ENCODE measurements at places on chromosomes 7 and 10.

GRCh38 chr10:93710333-93710909 is 8.0 kb upstream of the FRA10AC1 start:
- DNase-seq: no peak

DNA sequence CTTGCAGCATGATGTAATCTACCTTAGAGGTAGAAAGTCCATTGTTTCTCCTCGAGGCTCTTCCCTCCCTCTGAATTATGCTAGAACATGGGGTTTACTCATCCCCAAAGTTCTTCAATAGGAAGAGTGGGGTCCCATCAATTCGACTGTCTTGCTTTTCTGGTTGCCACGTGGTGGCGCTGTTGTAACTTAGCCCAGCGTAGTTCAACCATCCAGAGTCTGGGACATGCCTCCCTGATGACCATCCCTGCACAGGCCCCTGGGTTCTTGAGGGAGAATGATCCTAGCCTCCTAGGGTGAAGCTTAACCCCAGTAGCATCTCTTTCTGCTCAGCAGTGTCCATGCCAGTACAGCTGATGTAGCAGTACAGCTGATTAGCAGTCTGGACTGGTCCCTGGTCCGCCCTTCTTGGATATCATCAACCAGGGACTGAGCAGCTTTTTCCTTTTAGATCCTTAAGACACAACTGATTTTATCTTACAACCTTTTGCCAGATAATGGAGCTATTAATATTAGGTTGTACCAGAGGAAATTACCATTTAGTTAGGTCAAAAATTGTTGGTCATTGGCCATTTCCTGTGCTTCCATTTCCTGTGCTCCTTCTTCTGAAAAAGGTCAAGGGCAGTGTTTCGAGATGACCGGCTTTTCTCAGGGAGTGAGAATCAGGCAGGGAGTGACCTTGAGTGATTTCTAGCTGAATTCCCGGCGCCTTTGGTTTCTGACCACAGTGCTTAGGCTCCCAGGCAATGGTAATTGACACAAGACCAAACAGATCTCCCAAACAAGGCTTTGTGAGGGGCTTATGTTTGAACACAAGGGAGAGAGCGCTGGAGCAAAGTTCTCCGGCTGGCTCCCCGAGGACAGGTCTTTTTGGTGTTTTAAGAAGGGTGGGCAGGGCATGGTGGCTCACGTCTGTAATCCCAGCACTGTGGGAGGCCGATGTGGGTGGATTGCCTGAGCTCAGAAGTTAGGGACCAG is 65.4 kb downstream of the TACC2 start:
- no peak for DNase-seq

- DNase-seq: no peak
Measured at GRCh38 chr7:370259-370625, 80.3 kb downstream of the FOXL3 start.

DNA sequence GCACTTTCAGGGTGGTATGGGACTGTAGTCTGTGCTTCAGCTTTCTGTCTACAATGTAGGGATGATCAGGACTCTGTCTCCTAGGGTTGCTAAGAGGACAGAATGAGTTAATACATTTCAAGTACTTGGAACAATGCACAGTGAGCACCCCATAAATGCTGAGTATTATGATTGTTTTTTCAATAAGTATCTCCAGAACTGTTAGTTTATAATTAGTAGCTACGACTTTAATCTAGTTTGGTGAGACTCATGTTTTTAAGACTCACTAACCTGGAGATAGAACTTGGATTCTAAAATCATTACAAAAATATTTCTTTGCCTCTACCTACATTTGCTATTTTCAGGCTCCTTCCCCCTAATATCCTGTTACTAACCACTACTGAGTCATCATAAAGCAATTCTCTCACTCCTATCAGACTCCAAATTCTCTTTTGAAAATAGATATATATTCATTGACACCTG is 95.3 kb downstream of the CPED1 start:
- no peak for DNase-seq

Measured in mesothelial cell of epicardium (in vitro differentiated cells).